ENCODE measurements at places on chromosomes 1 and 21.

DNA sequence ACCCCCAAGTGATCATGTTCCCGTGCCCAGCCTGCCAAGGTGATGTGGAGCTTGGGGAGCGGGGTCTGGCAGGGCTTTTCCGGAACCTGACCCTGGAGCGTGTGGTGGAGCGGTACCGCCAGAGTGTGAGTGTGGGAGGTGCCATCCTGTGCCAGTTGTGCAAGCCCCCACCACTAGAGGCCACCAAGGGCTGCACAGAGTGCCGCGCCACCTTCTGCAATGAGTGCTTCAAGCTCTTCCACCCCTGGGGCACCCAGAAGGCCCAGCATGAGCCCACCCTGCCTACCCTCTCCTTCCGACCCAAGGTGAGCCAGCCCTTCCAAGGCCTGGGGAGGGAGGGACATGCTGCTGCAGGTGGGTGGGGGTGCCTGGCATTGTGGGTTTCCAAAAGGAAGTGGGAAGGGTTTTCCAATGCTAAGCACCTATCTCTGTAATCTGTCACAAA lies 2.3 kb downstream of the TRIM46 start:
- no peak for DNase-seq

DNA sequence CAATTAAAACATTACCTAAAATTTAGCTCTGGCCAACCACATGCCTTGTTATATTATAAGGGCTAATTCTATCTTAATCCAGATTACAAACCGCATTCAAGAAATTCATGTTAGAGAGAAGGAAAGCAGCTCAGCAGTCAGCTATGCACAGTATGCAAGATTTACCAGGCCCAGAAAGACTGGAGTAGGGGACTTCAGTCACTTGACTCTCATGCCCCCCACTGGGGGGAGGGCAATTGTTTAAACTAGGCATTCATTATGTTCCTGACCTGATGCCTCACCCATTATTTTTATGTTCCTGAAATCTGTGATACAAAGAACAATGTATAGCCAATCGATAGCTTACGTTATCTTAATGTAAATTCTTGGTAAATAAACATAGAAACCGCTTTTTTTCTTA lies 96.9 kb downstream of the ZNF644 start:
- DNase-seq, result no peak

- DNase-seq, result no peak
Observed at GRCh38 chr1:75328691-75329090, 194.5 kb downstream of the LHX8 start.

DNA sequence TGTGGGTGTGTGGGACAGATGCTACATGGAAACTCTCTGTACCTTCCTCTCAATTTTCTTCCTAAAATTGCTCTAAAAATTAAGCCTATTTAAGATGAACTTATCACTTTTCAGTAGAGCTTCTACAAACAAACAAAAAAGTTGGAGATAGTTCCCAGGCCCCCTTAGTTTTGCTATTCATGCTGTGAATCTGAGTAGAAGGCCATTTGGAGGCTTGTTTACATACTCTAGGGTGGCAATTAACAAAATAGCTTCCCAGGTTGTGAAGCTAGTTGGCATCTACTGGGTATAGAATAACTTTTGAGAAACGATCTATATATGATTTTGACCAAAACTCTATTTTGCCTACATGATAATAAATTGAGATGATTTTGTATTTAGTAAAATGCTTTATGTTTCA lies 541.4 kb upstream of the B3GALT2 start:
- DNase-seq, result no peak

DNA sequence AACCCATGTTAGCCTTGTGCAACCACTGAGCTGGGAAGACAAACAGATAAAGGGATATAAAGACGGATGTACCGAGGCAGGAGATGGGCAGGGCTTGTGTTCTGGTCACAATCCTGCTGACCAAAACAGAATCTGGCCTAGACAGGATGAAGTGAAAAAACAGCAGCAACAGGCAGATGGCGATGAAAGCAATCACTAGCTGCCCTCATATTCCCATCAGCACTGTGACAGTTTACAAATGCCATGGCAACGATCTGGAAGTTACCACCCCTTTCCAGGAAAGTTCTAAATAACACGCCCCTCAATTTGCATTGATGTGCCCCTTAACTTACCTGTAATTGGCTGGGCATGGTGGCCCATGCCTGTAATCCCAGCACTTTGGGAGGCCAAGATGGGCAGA lies 40.6 kb upstream of the CD46 start:
- no peak for DNase-seq

DNA sequence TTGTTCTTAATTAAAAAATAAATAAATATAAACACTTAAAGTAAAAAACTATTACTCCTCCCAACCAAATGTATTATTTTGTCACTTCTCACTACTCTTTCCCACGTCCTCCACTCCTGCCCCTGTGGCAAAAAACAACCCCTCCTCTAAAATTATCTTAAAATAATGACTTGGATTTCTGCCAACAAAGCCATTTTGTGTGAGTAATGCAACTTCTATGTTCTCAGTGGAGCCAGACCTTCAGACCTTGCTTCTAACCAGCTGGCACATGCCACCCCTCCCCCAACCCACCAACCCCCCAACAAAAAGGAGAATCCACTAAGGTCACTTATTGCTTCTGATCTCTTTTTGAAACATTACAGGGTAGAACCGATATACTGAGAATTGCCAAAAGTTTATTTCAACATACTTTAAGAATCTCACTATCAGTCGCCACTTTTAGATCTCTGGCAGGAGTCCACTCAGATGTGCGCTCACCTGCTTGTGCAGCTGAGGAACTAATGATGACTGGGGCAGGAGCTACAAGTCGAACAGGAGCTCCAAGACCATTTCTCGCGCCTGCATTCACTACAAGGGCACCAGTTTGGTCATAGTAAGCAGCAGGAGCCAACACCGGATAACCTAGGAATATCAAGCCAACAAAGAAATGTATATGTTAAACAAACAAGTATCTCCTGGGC lies 58.3 kb upstream of the SDC3 start:
- DNase-seq, result no peak

- no peak for DNase-seq
Observed at GRCh38 chr1:212982430-212983152, 32.2 kb downstream of the VASH2 start.

GRCh38 chr1:214067397-214067796 lies 79.6 kb downstream of the PROX1 start:
- no peak for DNase-seq

GRCh38 chr1:66258404-66259105 lies 275.4 kb upstream of the SGIP1 start:
- DNase-seq, result no peak

DNA sequence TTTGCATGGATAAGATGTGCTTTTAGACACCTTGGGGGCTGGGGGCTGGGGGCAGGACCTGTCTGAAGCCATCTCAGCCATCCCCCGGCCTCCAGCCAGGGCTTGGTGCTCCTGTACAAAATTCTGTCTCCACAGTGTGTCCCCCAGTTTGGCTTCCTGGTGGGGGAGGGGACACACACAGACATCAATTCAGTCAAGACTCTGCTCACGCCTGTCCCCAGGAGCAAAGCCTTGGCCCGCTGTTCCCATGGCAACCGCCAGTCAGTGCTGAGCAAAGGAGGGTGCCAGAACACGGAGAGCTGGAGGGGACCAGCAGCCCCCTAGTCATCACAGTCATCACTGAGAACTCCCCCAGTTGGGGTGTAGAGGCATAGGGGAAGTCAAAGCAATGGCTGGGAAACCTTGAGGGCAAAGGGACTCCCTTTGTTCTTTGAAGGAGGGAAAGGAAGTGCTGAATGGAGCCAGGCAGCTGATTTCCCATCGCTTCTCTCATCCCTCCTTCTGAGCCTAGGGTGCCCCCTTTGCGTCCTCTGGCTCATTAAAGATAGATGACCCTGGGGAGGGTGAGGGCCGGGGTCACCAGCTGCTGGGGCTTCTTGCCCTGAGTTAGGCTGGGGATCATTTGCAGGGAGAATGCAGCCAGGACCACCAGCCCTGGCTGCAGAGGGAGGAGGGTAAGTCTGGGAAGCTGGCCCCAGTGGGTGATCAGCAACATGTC lies 134.9 kb upstream of the IPO9 start:
- DNase-seq, result peak; percentile 66

DNA sequence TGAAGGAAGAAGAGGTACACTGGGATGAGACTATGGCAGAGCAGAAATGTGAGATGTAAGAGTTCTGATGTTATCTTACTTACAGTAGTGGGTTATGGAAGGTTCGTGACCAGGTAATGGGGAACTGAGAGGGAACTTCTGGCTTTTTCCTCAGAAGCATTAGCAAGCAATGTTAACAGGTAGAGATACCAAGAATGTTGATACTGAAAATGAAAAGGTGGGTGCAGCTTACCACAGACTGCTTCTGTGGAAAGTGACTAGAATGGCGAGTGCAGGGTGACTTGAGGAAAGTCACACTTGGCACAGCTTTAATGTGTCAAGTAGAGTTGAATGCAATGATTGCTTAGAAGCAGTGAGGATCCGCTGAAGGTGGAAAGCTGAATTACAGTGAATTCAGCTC lies 70.8 kb downstream of the PLA2G4A start:
- no peak for DNase-seq

DNA sequence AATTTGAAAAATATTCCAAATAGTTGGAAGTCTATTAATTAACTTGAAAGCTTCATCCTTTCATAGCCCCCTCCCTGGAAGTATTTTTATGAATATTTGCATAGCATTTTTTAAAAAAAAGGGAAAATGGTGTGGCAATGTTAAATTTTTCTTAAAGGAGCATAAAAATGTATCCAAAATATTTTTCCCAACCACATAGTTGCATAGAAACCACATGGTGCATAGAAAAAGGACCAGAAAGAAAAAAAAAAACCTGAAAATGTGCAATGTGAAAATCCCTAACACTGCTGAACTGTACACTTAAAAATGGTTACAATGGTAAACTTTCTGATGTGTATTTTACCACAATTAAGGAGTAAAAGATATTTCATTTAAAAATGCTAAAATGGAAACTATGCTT lies 8.0 kb downstream of the C1orf167 start:
- DNase-seq, result no peak

- DNase-seq, result no peak
Observed at GRCh38 chr1:33350611-33351280, 29.8 kb upstream of the A3GALT2 start.

GRCh38 chr21:41836166-41837015 lies 42.8 kb downstream of the PRDM15 start:
- DNase-seq, result no peak

DNA sequence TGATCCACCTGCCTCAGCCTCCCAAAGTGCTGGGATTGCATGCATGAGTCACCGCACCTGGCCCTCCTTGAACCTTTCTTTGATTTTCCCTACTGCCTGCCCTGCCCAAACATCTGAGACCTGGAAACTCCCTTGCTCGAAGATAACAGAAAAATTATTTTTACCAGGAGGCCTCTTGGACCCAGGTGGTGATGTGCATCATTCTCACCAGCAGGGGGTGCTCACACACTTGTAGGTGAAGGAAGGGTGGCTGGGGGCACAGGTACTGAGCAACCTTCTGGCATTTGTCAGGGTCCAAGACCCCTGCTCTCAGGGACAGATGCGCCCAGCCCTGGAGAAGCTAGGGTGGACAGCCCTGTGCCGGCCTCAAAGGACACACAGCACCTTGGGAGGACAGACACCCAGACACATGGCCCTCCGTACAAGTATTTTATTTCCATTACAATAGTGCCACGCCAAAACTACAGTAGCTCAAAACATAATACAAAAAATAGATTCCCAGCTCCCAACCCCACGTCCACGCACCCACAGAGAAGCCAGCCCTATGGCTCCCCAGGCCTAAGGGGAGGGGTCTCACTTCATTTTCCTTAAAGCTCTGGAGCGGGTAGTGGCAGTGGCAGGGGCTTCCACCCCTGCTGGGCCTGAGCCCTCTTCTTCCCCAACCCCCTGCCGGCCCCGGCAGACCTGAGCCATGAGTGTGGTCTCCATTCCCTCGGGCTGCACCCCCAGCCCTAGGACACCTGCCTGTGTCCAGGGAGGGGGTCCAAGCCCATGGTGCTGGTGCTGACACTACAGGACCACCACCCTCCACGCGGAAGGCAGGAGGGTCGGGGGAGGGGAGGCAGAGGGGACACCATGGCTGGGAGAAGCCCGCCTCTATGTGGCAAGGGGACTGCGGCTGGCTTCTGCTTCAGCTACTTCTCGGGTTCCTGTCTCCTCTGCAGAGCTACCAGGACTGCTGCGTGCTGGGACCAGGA lies 40.4 kb upstream of the EIF4G3 start:
- peak; percentile 54 for DNase-seq

GRCh38 chr1:99636647-99637175 lies 9.2 kb upstream of the PALMD start:
- no peak for DNase-seq

DNA sequence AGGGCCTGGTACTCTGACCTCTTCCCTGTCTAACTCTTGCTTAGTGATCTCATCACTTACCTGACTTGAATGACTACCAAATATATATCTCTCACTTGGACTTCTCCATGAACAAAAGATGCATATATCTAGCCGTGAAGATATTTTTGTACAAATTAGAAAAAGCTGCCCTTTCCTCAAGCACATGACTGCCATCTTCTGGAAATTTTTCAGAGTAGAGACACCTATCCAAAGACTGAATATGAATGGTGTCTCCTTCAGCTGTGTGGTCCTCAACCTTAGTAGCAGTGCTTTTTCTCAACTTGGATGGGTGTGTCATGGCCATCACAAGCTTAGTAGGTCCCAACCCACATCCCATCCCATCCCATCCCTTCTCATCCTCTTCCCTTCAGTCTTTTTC lies 142.3 kb downstream of the DNM3 start:
- DNase-seq, result no peak

- no peak for DNase-seq
Observed at GRCh38 chr1:222787729-222788128, 27.1 kb upstream of the DISP1 start.

- DNase-seq, result no peak
Observed at GRCh38 chr1:9180111-9180819, 51.4 kb upstream of the GPR157 start.

DNA sequence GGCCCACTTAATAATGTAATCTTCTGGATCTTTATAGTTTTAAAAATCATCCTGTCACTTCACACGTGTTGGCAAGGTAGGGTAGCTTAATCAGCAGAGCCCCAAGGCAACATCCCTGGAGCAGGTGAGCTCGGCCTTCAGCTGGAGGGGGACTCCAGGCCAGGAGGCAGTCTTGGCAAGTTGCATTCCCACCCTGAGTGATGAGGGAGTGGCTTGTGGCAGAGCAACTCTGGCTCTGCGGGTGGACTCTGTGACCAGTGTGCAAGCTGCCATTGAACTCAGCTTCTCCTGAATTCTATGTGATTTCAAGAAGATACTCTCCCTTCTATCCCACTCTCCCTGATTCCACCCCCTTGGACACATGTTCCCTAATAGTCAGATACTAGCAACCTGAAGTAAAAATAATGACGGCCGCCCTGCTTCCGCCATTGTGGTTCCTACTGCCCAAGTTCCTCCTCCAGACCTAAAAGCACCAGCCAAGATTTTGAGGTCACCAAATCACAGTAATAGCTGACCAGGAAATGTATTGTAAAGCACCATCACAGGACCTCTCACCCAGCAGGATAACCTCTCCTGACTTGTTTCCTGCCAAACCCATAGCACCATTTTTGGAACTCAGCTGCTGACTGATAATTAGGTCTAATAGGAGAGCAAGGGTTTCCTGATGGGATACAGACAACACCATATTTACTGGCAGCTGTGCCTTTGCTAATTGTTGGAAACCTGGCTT lies 11.5 kb upstream of the LYST start:
- no peak for DNase-seq

All from neural crest cell (in vitro differentiated cells).